ENCODE measurements at places on chromosomes 1 and 21.

DNA sequence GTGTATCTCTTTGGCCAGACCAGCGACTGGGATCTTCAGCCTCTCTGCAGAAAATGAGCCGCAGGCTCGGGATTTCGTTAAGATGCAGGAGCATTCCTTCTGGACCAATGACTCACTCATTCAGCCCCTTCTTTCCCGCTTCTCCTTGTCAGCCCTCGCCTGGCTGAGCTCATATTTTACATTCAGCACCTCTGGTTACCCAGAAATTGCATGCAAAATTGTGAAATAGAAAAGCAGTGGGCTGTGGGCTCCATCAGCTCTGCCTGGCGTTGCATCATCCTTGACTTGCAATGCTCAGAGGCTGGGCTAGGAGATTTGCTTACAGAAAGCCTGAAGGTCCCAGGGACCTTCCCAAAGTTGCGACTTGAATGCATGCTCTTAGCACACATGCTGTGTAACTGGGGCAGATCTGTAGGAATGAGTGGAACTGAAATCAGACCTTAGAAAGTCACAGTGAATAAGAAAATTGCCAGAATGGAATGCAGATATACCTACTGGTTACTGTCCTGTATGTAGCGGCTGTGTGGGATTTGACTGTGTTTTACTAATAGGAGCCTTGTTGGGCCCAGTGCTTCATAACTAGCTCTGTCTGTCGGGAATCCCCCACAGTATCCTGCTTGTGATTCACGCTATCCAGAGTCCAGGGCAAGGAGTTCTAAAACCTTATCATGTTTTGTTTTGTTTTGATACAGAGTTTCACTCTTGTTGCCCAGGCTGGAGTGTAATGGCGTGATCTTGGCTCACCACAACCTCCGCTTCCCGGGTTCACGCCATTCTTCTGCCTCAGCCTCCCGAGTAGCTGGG lies 444.8 kb downstream of the KIF26B start:
- peak; percentile 66 for DNase-seq

DNA sequence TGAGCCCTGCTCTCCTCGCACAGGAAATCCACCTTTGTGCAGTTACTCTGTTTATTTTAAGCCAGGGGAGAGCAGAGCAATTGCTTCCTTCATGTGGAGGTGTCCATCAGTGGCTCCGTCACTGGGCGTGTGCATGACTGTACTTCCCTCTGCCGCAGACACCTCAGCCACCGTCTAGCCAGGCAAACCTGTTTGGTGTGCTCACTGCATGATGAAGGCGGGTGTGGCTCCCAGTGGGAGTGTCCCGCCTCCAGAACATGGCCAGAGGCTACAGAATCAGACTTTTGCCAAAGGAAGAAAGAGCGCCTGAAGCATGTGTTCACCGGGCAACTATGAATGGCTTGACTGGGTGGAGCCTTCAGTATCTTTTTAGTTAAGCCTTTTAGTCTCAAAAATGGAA lies 26.1 kb upstream of the LAMC2 start:
- no peak for DNase-seq

DNA sequence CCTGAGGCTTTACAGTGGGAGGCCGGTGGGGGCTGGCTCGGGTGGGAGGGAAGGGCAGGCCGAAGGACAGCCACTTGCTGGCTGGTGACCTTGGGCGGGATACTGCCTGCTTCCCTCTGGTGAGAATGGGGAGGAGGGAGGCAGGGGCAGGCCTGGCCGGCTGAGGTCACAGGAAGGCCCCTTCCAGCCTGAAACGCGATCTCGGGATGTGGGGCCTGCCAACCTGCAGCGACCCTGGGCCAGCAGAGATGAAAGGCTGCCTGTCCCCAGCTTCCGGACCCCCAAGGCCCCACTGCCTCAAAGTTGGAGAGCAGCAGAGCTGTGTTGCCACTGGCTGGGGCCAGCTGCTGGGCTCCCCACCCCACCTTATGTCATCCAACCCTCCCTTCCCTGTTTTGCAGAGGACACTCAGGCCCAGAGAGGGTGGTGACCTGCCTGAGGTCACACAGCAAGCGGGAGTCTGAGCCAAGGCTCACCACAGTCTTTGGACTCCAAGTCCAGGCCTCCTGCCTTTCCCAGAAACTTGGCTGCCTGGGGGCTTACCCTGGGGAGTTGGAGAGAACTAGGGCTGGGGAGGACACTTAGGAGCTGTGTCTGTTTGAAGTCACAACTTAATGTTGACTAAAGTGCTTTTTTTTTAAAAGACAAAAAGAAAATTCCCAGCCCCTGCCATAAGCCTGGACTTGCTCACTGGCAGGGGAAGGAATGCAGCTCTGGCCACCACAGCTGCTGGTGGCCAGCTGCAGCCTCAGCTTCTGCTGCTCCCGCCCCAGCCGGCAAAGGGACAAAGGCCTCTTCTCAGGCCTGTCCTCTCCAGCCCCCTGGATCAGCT lies 14.8 kb upstream of the WASF2 start:
- DNase-seq, result peak; percentile 91

DNA sequence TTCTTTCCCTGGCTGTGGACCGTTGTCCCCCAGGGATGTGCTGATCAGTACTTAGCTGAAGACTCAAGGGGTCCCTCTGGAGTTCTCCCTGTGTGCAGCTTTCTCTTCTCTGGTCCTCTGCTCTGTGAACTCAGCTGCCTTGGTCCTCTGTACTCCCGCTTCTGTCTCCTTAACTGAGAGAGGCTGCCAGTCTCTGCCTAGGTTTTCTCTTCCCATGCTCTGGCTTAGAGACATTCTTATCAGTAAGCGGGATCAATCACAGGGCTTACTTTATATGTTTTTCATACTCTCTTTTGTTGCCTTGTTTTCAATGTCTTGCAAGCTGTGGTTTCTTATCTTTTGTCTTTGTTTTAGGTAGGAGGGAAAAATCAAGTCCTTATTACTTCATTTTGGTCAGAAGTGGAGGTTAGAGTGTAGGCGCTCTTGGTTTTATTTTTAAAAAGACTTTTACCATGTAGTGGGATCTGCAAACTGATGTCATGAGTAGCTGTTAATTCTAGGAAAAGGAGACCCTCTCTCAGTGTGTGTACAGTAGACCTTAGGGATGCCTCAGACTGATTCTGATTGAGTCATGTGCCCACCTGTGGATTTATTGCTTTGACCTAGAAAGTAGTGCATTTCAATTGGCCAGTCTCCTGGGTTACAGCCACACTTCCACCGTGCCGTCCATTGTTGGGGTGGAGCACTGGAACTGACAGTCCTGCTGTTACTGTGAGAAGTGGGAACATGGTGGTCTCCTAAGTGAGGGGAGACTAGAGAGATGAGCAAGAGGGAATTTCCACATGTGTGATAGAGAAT lies 46.6 kb downstream of the TTC3 start:
- DNase-seq, result no peak

DNA sequence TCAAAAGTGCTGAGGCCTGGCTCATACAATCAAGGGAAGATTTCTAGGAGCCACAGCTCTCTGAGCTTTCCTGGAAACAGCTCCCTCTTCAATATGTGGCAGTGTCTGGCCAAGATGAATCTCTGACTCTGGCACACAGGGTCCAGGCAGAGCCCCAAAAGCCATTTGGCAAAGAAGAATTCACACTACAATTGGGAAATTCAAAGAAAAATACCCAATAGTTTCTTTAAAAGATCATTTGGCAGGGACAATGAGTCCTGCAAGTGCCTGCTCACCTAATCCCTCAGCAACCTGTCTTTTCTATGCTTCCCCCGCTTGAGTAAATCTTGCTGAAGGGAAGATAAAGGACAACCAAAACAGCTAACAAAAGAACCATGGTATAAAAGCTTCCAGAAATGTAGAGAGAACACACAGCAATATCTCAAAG lies 124.6 kb downstream of the TGFBR3 start:
- DNase-seq, result no peak

GRCh38 chr1:53024117-53024516 lies 37.9 kb upstream of the PODN start:
- no peak for DNase-seq

DNA sequence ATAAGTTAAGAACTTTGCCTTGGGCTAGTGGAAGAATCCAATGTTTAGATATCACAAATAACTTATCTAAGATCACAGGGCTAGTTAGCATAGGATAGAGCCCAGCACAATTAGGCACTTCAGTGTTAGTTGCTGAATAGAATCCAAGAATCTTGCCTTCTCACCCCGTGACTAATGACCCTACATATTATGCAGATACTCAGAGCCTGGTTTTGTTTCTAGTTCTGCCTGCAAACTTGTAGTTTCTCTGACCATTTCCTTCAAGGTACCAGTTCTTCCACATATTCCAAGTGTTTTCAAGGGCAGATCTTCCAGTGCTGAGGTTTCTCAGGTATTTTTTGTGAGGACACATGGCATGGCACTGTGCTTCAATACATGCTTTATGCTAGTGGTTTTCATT lies 239.3 kb downstream of the KCNK2 start:
- no peak for DNase-seq

- no peak for DNase-seq
Measured at GRCh38 chr1:197424380-197424779, 156.3 kb downstream of the CRB1 start.

GRCh38 chr21:31064803-31065202 lies 26.5 kb upstream of the KRTAP19-8 start:
- no peak for DNase-seq

DNA sequence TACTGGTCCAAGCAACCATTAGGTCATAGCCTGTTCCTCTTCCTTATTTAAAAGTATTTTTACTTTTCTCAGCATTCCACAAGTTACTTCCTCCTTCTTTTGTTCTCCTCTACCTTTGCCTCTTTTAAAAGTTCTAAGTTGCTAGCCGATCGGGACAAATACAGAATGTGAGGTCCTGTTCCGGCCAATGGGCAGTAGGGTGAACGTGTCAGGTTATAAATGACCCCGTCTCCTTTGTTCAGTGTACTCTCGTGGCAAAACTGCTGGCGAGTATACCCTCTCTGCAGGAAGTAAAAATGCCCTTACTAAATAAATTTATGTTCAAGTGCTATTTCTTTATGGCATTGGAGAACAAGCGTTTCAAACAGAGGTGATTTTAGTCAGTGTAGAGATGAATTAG lies 2.5 kb downstream of the ADCY10 start:
- no peak for DNase-seq

DNA sequence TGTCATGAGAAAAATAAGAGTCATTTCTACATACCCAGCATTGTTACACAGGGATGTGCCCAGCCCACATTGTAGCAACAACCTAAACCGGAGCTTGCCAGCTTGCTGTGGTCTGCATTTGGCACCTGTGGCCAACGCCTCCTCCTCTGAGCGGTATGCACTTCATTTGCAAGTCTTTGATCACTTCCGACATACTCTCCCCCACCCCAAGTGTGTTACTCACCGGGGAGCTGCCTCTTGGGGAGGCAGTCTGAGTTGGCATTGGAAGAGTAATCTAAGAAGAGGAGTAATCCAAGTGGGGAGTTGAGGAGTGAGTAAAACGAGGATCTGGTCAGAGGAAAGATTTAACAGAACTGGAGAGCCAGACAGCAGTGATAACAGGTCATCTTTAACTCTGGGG lies 3.8 kb downstream of the BCL9 start:
- DNase-seq, result peak; percentile 30

GRCh38 chr1:212595787-212596714 lies 12.5 kb upstream of the ATF3 start:
- no peak for DNase-seq

DNA sequence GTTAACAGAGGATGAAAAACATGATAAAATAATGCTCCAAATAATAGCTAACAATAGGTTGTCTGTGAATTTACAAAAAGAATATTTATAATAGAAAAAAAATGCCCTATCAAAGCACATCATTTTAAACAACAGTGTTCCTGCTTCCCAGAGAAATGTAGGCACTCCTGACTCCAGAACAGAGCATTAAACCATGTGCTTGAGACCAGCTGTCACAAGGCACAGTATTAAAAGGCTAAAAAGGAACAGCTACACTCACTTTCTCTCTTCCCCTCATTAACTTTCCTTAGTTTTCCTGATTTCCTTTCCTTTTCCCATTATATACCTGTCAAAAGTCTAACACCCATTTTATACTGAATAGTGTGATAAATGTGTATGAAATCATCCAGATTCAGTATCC lies 10.9 kb downstream of the VAV3 start:
- no peak for DNase-seq

GRCh38 chr1:155006601-155007101 lies 4.0 kb downstream of the ZBTB7B start:
- DNase-seq, result no peak

- DNase-seq, result no peak
Measured at GRCh38 chr1:159869607-159870006, 7.2 kb upstream of the VSIG8 start.

GRCh38 chr1:118636004-118636403 lies 352.1 kb downstream of the TBX15 start:
- DNase-seq, result no peak

DNA sequence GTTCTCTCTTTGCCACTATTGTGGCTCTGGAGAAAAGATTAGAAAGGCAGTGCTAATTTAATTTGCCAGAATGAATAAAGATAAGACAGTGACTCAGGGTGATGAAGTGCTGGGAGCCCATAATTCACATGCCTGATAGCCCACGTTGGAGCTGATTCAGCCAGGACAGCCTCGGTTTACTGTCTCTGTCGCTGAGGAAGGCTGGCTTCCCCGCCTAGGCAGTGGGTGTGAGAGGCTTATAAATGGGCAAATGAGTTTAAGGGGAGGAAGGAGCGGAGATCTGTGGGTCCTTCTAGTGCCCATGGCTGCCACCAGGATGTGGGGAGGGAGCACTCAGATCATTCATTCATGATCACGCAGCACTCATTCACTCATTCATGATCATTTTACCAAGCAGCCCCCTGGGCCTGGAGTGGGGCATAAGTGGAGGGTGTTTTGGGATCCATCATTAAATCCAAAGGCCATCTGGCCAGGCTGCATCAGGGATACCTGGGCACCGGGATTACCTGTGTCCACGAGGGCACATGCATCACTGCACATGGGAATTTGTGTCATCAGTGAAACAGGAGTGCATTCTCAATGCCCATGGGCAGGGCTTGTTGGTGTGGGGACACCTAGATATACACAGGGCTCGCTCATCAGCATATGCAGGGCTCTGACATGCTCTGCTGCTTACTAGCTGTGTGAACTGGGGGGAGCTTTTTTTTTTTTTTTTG lies 315.4 kb downstream of the MATN1 start:
- no peak for DNase-seq

GRCh38 chr1:16189003-16189402 lies 23.4 kb downstream of the ARHGEF19 start:
- no peak for DNase-seq

- DNase-seq, result no peak
Measured at GRCh38 chr1:44636688-44637598, 37.3 kb downstream of the TMEM53 start.

GRCh38 chr1:33086384-33086850 lies 5.5 kb downstream of the AZIN2 start:
- peak; percentile 82 for DNase-seq

- no peak for DNase-seq
Measured at GRCh38 chr1:104706631-104707147, 957.0 kb downstream of the AMY1C start.

- no peak for DNase-seq
Measured at GRCh38 chr21:36852293-36852692, 114.2 kb downstream of the HLCS start.

DNA sequence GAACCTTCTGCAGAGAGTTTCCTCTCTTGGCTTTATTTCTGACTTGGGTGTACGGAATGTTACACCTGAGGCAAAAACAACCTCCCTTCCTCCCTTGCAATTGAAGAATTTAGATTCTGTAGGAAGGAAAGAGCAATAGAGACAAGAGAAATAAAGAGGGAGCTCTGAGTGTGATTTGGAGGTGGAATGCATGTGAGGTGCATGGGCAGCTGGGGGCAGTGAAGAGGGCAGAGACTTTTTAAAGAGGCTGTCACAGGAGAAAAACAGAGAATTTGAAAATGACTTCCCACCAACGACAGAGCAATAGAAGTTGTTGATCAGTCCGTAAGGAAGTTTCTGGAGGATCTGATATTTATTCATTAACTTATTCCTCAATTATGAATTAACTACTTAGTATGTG lies 172.0 kb upstream of the B3GALT2 start:
- no peak for DNase-seq

All from left cardiac atrium (tissue), 4 donors.